ENCODE measurements at places on chromosomes 13 and 19.
A peak's percentile ranks its signal among the peaks of the same experiment; 100 is the strongest.

DNA sequence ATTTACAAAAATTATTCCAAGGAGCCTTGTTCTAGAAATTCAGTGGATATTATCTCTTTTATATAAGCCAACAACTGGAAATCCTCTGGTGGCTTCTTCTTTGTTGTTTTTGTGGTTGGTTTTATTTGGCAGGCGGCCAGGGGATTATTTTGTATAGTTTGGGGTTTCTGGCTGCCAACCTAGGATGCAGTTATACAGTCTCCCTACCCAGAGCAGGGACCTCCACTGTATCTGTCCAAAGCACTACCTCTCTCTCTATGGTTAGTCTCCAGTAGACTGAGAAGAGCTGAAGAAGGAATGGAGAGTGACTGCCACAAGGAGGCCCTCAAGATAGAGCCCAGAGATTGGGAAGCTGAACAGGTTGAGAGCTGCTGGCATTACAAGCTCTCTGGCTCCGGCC lies 80.2 kb downstream of the ZAR1L start:
- no peak for DNase-seq

DNA sequence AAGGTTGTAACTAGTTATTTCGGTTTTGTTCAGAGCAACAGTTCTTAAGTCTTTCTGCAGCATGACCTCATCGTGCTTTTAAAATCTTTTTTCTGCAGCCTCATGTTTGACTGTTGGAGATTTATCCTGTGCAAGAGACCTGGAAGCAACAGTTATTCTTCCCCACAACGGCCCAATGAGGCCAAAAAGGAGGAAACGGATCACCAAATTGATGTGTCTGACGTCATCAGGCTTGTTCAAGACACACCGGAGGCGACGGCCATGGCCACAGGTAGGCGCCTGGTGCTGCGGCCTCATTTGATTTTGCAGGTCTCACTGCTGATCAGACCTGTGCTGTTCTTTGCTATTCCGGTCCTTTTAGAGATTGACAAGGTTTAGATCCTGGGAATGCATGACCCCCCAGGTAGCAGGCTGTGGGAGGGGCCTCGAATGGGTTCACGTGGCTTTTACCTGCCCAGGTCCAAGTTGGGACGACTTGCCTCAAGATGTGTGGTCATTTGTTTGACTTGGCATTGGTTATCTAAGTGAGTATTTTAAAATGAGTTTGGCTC lies 66.8 kb upstream of the MCF2L start:
- no peak for DNase-seq

DNA sequence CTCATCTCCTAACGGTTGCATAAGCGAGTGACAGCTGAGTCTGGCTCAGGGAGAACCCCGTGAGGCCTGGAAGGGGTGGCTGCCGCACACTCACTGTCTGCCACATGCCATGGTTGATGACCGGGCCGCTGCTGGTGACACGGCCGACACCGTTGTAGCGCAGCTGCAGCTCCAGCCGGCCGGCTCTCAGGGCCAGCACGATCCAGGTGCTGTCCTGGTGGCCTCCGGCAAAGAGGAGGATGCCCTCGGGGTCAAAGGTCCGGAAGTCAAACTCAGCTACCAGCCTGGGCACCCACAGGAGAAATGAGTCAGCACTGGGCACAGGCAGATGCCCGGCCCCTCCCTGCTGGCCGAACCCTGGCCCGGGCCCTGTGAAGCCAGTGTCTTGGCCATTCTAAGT lies 31.7 kb downstream of the GAS6 start:
- no peak for DNase-seq

DNA sequence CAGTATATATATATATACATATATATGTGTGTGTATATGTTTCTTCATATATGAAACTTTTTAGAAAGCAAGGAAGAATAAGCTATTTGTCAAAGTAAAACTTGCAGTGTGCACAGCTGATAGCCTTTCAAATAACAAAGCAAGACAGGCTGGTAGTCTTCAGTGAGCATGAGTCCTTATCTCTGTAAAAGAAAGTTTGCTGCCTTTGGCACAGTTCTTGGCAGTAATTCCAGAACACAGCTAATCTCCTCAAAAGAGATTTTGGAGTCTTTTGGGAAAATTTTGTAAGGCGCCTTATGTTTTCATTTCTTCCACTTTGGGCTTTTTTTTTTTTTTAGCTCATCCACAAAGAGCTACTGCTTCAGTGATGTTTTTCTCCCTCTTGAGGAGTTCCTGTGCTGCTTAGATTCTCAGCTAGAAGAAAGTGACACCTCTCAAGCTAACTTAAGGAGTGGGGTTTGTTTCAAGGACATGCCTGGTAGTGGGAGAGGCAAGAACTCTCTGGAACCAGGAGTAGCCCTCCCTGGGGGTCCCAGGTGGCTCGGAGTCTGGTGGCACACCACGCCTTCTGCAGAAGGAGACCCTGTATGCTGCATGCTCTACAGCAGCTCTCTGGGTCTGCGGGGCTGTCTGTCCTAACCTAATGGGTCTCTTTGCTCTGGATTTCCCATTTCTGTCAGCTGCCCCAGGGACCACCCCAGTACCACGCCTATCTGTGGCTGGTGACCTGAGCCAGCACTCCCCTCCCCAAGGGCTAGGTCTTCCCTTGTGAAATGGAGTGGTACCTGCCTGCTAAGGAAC lies 58.8 kb downstream of the TNFRSF19 start:
- no peak for DNase-seq

DNA sequence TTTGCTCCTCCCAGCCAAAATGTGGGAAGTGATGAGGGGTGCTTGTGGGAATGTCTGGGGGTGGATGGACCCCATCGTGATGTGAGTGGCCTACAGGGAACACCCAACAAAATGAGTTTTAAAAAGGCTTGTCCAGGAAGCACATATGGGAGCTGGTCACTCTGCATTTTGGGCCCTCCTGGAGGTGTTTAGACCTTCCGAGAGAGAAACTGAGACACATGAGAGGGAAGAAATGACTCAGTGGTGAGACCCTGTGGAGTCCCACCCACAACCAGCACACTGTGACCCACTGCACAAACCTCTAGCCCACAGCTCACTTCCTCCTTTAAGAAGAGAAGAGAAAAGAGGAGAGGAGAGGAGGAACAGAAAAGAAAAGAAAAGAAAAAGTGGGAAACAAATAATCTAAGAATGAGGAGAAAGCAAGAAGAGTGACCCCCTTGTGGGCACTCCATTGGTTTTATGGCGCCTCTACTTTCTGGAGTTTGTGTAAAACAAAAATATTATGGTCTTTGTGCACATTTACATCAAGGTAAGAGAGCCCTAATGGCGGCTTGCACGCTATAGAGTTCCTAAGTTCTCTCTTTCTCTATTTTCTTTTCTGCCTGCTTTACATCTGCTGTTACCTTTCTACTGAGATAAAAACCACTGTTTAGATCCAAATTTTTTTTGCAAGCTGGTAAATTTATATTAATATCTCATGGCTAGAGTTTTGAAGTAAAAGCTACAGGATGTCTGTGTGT lies 13.3 kb upstream of the LILRB1 start:
- DNase-seq, result no peak

GRCh38 chr13:113946409-113947181 lies 27.3 kb downstream of the C13orf46 start:
- no peak for DNase-seq

- no peak for DNase-seq
These were observed 15.2 kb downstream of the CBY2 start for GRCh38 chr13:45717349-45717748.

DNA sequence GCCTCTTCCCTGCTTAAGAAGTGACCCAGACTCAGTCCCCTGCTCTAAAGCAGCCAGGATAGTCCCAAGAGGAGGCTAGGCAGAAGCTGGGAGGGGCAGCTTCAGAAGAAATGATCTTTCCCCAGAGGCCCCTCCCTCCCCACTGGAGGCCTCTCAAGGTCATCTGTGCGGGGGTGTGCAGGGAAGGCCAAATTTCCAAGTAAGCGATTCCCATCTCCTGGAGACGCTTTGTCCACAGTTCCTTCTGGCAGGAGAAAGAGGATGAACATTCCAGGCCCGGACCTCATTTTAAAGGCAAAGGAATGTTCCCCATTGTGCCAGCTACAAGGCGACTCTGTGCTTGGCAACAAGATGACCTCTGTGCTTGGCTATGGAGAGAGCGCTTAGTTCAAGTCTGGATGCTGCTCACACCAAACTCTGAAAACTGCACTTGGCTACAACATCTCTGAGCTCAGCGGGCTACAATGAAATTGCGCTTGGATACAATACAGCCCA lies 23.5 kb downstream of the COL5A3 start:
- peak; percentile 50 for DNase-seq

DNA sequence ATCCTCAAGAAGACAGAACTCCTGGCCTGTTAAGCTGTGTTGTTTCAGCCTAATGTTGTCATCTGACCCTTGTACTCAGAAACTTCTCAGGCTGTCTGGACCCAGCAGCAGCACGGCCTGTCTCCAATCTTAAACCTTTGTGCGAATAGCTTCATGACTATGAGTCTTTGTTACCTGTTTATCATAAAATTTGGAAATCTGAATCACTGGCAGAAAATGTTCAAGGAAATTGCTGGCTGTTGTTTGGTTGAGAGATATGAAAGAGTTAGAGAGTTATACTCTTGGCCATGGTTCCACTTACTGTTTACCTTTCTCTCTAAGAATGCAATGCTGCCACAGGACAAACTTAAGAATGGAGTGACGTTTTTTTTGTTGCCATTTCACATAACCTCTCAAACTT lies 59.6 kb downstream of the EFNB2 start:
- no peak for DNase-seq

GRCh38 chr19:49860336-49861102 lies 6.9 kb downstream of the PNKP start:
- DNase-seq, result no peak

DNA sequence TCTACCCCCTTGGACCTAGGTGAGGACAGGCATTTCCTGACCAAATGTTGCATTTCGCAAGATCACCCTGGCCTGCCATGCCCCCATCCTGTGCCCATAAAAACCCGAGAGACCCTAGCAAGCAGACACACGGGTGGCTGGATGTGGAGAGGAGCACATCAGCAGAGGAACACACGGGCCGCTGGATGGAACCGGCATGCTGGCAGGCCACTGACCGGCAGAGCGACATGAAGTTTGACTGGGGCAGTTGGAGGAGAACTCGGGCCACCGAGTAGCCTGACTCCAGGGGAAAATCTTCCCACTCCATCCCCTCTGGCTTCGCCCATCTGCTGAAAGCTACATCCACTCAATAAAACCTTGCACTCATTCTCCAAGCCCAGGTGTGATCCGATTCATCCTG lies 329.3 kb downstream of the FGF9 start:
- no peak for DNase-seq

DNA sequence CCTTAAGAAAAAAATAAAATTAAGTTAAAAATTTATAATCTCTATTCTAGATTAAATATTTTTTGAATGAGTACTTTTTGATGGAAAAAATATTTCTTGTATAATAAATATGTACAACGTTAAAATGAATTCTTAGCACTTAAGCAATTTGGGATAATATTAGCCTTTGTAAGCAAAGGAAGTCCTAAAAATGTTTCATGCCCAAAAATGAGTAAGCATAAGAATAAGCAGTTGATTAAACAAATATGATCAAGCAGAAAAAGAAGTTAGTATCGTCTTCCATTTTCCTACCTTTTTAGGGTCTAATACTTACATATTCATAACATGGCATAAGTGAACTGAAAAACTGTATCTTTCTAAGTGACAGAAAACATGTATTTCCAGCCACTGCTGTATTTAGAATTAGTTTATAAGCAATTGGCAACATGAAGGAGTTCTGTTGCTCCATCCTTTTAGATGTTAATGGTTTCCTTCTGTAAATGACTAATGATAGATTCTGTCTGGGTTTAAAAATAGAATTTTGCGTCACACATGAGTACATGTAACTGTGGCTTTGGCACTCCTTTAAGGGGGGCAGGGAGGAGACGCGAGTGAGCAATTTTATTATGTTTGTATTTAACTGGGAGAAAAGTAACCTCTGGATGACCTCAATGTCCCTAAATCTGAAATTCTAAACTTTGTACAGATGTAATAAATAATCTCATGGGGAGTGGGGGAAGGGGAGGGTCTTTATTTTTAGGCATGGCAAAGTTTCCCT lies 237.4 kb downstream of the RGCC start:
- DNase-seq, result peak; percentile 77

DNA sequence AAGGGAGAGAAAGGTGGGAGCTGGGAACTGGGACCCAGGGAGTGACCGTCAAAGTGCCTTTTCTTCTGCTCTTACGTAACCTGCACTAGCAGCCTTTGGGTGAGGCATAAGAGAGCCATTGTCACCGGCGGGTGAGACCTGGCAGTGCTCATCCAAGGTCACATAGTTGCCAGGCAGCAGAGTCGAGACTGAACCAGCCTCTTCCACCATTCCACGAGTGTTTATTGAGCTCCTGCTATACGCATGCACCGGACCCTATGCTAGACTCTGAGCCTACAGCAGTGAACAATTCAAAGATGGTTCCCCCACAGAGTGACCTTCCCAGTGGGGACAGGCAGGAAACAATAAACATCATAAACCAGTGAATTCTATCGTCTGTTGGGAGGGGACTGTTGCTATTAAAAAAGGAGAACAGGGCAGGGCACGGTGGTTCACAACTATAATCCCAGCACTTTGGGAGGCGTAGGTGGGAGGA lies 18.6 kb upstream of the STRN4 start:
- DNase-seq, result no peak

DNA sequence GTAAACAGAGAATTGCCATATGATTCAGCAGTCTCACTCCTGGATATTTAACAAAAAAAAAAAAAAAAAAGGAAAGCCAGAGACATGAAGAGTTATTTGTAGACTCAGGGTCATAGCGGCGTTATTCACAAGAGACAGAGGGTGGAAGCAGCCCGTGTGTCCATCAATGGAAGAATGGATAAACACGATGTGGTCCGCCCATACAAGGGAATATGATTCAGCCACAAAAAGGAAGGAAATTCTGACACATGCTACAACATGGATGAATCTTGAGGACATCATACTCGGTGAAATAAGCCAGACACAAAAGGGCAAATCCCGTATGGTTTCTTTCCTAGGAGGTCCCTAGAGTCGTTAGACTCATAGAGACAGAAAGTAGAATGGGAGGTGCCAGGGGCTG lies 14.8 kb downstream of the ACSBG2 start:
- no peak for DNase-seq

DNA sequence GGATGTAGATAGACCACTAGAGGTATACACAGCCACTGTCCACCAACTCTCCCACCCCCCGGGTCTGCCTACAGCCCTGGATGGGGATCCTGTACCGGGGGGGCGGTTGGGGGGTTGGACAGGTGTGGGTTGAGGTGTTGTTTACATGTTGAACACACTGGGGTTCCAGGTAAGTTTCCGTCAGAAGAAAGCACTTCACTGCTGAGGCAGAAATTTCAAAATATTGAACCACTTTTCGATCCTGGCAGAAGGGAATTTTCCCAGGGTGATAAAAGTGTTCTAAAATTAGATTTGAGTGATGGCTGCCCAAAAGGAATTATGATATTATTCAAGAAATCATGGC lies 6.6 kb upstream of the CEACAM16 start:
- DNase-seq, result no peak

GRCh38 chr19:4388337-4389063 lies 11.8 kb downstream of the SH3GL1 start:
- no peak for DNase-seq

- DNase-seq, result no peak
These were observed 119.5 kb downstream of the ZAR1L start for GRCh38 chr13:32195713-32196112.

- no peak for DNase-seq
These were observed 16.0 kb upstream of the CLN5 start for GRCh38 chr13:76975863-76976262.

- no peak for DNase-seq
These were observed 97.0 kb upstream of the RNF113B start for GRCh38 chr13:98273824-98274742.

All from AG09319 (cell line).